Amniotic epithelial cell (primary cell): ENCODE measurements at places on chromosomes 2 and 18.

GRCh38 chr2:97931118-97931857, 64.5 kb downstream of the TMEM131 start:
- peak; percentile 41 for DNase-seq

GRCh38 chr2:37615804-37616676, 55.4 kb downstream of the CDC42EP3 start:
- DNase-seq, result no peak

GRCh38 chr2:134097740-134098139, 156.1 kb upstream of the MGAT5 start:
- DNase-seq, result no peak

DNA sequence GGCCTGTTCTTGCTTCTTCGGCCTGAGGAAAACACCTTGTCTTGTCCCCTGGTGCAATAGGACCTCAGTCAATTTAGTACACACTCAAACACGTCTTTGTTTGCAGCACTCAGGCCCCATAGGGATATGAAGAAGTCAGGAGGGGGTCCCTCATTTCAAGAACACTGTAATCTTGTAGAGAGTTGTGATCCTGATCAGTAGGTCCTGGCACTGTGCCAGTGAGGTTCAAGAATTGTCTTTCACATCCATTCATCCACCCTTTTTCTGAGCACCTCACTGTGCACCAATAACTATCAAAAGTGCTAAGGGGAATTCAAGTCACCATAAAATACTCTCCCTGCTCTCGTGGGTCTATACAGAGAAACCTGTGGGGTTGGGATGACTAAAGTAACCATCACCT, 131.4 kb upstream of the LHCGR start:
- no peak for DNase-seq

DNA sequence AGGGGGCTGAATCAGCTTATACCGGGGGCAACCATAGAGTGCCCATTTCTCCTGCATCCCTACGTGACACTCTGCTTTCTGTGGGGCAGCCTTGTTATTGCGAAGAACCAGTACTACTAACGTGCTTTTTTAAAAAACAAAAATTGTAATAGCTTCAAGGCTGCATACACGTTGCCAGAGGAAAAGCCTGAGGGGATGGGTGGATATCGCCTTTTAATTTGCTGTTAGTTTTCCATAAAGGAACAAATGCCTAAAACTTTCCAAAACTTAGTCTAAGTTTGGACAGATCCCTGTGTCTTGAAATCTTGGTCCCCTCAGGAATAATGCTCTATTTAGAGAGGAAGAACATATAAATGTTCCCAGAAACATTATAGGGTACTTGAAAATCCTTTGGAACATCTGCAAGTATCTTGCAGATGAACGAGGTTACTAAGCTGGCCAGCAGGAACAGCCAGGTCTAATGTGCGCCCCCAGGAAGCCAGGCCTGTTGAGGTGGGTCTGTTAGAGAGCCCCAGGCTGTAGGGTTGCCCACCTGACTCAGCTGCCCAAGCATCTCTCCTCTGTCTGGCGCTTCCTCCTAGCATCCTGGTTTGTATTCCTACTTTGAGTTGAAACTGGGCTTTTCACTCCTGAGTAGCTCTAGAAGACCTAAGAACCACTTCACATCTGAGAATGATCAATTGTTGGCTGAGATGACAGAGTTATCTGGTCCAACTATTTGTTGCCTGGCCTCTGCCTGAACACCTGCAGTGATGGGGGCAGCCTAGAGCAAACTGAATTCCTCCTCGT, 96.9 kb downstream of the TGOLN2 start:
- DNase-seq, result no peak

- DNase-seq, result peak; percentile 27
These were observed 10.4 kb upstream of the MAP4K3 start for GRCh38 chr2:39447266-39448168.

DNA sequence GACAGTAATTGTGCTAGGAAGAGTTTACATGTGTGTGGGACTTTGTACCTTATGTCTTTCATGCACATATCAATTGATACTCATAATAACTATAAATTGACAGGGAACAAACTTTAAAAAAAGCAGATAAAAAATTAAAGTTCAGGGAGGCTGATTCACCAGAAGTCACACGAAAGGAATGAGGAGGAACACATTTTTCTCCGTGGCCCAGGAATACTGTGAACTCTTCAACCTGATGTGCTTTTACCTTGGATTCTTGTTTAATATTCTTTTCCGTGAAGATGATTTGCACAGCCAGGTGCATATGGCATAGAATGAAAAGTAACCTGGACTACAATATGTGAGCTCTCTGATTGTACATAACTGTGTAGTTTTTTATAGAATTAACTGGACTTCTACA, 326.3 kb downstream of the CDH7 start:
- no peak for DNase-seq

GRCh38 chr2:76829374-76830234, 692.6 kb downstream of the LRRTM4 start:
- DNase-seq, result no peak

DNA sequence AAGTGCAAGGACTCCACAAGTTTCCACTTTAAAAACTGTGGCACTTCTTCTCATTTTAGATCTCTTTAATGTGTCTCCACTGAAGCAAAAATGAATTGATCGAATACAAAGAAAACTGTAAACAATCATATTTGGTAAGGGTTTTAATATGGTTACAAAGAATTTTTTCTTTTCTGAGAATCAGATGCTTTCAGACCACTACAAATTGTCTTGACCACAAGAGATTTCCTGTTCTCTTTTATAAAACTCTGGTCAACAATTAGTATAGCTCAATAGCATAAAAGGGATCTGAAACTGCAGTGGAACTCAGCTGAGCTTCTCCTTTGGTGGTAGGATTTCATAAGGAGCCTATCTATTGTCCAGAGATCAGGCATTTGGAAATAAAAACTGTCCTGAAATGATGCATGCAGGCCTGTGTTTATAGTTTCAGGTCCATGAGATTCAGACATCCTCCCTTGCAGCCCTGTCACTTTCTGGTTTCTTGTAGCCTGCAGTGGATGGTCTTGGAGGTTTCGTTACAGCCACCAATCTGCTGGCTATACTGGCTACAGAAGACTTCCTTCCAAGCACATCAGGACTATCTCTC, 120.0 kb downstream of the DOCK10 start:
- peak; percentile 40 for DNase-seq

- DNase-seq, result no peak
These were observed 65.1 kb upstream of the FOSL2 start for GRCh38 chr2:28327581-28327955.

GRCh38 chr18:3360211-3360610, 89.8 kb upstream of the TGIF1 start:
- no peak for DNase-seq

- DNase-seq, result no peak
These were observed 54.2 kb downstream of the AKAIN1 start for GRCh38 chr18:5142859-5143258.

GRCh38 chr2:160700021-160700814, 206.6 kb upstream of the RBMS1 start:
- peak; percentile 15 for DNase-seq
